ENCODE measurements at places on chromosomes 4 and X.
A peak's percentile ranks its signal among the peaks of the same experiment; 100 is the strongest.

DNA sequence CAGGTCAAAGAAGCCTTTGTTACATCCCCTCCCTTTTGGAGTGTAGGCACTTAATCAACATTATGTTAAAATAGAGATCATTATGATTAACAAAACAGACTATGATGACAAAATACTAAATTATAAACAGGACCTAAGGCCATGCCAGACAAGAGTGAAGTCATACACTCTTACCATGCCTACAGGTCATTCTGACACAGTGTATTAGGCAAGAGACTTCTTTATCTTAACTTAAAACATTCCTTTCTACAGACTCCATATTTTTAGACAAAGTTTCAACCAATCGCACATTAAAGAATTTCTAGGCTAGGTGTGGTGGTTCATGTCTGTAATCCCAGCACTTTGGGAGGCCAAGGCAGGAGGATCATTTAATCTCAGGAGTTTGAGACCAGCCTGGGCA is 128.6 kb upstream of the SLC34A2 start:
- no peak for DNase-seq

- DNase-seq: no peak
Observed at GRCh38 chr4:70372760-70373159, 10.2 kb upstream of the SMR3B start.

GRCh38 chr4:159006202-159006601 is 96.7 kb upstream of the RAPGEF2 start:
- DNase-seq: peak; percentile 38

GRCh38 chrX:119518371-119518770 is 46.8 kb downstream of the STEEP1 start:
- no peak for DNase-seq

- no peak for DNase-seq
Observed at GRCh38 chrX:153520287-153520917, 3.0 kb downstream of the ATP2B3 start.

GRCh38 chr4:38764277-38764676 is 18.5 kb downstream of the TLR10 start:
- no peak for DNase-seq

DNA sequence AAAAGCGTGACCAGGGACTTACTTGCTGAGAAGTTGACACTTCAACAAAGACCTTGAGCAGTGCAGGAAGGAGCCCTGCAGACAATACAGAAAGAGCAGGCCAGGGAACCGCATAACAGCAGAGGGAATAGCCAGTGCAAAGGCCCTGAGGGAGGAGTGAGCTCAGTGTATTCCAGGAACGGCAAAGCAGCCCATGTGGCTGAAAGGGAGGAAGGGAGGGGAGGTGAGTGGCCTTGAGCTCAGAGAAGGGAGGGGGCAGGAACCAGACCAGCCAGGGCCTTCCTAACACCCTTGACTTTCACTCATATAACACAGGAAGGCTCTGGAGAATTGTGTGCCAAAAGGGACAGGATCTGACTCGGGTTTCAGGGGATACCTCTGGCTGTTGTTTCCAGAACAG is 112.2 kb downstream of the BCOR start:
- no peak for DNase-seq

DNA sequence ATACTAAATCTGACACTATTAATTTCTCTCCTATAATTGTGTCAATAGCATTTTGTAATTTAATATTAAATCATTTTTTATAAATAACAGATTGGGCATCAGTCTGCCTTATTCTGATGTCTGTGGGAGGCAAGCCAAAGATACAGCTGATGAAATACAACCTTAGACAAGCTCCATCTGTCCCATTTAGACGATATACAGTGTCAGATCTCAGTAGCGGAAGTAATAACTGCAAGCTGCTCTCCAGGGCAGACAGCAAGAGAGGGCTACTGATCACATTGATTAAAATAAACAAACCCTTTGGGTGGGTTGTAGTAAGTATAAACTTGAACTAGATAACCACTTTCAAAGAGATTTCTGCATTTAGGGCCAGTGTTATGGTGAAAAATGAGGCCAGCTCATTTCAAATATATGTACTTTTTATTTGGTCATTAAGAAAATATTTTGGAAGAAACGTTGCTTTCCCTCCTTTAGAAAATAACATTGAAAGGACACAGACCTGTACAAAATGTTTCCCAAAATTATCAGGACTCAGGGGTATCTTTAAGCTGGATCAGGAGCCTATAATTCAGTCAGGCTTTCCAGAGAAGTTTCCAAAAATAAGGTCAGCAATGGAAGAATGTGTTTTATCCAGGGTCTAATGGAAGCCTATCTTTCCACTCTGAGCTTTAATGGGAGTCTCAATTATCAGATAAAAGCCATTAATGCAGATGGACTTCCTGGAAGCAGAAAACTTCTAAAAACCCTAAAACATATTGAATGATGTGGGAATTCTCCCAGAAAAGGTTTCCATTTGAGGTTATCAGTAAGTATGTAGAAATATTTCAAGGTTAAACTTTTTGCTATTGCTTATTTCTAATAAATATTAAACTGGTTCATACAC is 1028.8 kb upstream of the IGFBP7 start:
- no peak for DNase-seq

GRCh38 chr4:165381821-165382373 is 3.1 kb downstream of the CPE start:
- no peak for DNase-seq

GRCh38 chr4:148366251-148366650 is 76.0 kb downstream of the NR3C2 start:
- DNase-seq: no peak

GRCh38 chr4:164550989-164551712 is 202.8 kb upstream of the SMIM31 start:
- no peak for DNase-seq
